ENCODE measurements at places on chromosomes 11 and 22.

GRCh38 chr11:60119710-60120109 is 31.2 kb downstream of the MS4A2 start:
- no peak for DNase-seq

DNA sequence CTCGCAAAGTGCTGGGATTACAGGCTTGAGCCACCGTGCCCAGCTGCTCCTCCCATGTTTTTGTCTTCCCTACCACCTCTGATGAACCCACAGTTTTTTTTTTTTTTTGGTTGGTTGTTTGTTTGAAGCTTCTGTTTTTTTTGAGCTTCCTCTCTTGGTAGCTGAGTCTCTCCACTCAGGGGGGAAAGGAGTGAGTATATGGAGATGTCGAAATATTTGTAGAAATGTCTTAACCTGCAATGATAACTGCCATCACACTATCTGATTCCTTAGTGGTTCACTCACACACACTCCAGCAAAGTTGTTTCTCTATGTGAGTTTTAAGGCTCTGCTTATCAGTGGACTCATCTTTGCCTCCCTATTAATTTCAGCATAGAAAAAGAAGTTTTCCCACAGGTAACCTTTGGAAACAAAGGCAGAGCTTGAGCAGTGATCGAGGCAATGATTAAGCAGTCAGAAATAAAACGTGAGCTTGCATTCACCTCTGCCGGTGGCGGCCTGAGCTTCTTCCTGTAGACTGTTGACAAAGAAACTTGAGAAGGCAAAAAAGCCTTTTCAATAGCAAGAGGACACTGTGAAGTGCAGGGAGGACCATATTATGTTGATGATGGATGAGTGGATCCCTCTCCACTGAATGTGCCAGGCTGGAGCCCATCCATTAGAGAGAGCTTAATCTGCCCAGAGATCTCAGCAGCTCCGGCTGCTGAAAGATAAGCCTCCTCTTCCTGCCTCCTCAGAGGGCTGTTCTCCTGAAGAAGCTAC is 29.0 kb upstream of the RASSF10 start:
- no peak for DNase-seq

- DNase-seq, result no peak
Observed at GRCh38 chr11:88402192-88402715, 64.7 kb upstream of the CTSC start.

GRCh38 chr11:83533166-83533565 is 247.0 kb upstream of the CCDC90B start:
- DNase-seq, result no peak

DNA sequence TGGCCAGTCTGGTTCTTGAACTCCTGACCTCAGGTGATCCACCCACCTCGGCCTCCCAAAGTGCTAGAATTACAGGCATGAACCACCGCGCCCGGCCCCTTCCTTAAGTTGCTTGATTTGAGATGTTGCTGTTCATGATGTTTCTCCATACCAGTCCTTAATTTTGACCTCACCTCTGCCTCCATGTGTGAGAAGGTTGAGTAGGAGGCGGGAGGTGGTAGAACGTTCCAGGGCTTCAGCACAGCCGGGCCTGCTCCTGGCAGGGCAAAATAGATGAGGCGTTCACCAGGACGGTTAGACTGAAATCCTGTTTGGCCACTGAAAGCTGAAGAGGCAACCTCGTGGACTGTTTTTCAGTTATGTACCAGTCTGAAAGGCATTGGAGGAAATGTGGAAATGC is 48.3 kb upstream of the SYT13 start:
- DNase-seq, result no peak

DNA sequence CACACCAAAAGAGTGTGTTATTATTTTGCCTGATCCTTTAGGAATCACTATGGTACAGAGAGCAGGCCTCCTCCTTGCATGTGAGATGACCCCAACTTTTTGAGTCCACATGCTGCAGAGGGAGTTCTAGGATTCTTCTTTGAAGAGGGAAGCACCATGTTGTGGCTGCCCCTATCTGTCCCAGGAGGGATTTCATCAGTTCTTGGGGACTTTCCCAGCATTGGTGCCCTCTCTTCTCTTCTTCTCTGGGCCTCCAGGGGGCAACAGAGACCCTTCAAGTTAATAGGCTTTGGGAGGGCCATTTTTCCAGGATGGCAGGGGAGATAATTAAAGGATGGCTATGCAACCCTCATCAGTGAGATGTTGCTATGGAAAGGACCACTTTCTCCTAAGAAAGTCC is 3.6 kb downstream of the MMP1 start:
- peak; percentile 1 for DNase-seq

GRCh38 chr11:33775832-33776470 is 1.6 kb upstream of the FBXO3 start:
- DNase-seq, result no peak

DNA sequence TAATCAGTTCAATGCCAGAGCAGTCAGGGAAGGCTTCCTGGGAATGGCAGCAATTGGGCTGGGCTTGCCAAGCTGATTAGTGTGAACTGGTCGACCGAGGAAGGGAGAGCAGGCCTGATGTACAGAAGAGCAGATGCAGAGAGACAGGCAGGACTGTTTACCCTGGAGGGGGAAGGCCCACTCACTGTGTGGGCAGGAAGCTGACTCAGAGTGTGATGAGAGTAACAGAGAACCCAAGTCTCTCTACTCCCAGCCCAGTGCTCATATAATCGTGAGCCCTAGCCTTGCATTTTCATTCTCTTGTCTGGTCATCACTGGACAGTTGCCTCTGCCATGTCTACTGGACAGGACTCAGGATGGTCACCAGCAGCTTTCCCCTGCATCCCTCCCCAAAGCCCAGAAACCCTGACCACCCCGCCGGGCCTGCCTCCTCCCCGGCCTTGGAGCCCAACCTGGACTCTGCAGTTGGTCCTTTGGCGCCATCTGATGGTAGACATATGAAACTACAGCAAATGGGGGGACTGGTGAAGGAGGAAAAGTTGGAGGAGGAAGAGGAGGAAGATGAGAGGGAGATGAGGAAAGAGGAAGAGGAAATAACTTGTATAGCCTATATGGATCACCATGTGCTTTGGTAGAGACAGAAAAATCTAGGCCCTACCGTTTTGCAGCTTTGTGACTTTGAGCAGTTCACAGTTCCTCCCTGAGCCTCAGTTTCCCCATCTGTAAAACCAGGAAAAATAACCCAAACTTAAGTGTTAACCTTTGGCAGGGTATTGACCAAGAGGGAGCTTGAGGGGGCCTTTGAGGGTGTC is 43.4 kb upstream of the PRDM11 start:
- DNase-seq, result peak; percentile 36

- no peak for DNase-seq
Observed at GRCh38 chr22:48473202-48473601, 1354.5 kb downstream of the BRD1 start.

DNA sequence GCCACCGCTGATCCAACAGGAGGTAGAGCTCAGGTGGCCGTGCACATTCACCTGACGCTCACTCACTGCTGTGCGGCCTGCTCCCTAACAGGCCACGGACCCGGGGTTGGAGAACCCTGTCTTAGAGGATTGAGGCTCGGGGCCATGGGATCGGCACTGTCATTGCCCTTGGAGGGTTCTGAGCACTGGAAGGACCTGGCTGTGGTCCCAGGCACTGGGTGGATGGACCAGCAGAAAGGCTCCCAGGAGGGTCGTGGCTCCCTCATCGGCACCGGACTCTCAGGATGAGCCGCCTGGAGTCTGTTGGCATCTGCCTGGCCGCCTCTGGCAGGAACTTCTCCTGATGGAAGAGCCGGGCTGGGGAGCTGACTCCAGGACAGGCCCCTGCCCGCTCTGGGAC is 6.5 kb downstream of the KCNQ1 start:
- DNase-seq, result no peak

DNA sequence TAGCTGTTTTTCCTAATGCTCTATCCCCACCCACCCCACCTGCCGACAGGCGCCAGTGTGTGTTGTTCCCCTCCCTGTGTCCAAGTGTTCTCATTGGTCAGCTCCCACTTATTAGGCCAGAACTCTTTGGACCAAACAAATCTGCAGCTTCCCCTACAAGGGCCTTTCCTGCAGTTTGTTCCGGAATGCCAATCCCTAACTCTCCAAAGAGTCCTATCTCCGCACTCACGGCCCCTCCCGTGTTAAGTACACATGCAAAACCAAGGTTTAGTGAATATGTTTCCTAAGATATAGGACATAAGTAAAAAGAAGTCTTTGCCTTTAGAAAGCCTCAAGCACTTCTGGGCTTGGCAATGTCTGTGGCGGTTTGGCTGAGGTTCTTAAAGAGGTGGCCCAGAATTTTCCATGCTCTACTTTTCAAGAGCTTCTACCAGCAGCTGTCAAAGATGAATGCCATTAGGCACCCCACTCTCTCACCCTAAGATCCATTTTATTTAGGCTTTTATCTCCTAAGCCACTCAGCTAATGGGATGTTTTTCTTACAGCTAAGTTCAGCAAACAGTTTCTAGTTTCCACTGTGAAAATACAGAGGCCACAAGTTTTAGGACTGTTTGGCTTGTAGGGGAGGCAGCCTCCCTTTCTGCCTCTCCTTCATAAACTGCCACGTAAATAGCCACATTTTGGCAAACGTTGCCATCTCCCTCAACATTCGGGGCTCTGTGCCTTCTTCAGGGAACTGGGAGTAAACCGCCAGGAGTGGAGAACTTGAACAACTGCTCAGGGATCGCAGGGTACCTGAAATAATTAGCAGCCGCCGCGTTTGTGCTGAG is 1.6 kb downstream of the CD59 start:
- DNase-seq, result no peak

DNA sequence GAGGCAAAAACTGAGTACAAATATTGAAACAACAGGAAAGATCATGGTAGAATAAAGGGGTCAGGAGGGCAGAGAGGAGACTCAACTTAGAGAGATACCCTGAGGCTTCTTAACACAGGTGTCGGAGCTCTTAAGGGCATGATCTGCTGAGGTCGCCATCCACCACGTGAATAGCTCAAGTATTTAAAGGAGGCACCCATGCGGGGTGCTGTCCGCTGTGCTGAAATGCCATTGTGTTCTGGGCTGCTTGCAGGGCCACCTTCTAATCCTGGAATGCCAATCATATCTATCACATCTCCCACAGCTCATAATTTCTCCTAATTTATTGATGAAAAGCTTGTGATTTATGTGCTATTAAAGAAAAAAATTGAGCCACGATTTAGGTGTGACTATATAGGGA is 90.2 kb downstream of the SEZ6L start:
- DNase-seq, result no peak

DNA sequence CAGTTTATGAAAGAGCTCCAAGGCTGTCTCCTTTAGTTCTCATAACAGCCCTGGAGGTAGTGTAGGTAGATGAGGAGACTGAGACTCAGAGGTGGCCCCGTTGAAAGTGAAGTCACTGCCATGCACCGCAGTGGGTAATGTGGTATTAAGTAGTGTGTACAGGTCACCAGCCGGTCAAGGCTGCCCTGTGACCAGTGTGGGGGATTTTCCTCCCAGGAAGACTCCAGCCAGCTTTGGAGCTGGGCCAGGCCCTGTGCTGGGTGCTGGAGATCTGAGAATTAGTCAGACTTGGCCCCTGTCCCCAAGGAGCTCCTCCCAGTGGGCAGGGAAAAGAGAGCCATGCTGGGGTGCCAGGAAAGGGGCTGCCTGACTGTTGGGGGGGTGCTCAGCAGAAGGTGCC is 5.3 kb downstream of the OMP start:
- DNase-seq, result no peak
